HS-5 (cell line): ENCODE measurements at places on chromosomes 3 and 15.
A peak's percentile ranks its signal among the peaks of the same experiment; 100 is the strongest.

DNA sequence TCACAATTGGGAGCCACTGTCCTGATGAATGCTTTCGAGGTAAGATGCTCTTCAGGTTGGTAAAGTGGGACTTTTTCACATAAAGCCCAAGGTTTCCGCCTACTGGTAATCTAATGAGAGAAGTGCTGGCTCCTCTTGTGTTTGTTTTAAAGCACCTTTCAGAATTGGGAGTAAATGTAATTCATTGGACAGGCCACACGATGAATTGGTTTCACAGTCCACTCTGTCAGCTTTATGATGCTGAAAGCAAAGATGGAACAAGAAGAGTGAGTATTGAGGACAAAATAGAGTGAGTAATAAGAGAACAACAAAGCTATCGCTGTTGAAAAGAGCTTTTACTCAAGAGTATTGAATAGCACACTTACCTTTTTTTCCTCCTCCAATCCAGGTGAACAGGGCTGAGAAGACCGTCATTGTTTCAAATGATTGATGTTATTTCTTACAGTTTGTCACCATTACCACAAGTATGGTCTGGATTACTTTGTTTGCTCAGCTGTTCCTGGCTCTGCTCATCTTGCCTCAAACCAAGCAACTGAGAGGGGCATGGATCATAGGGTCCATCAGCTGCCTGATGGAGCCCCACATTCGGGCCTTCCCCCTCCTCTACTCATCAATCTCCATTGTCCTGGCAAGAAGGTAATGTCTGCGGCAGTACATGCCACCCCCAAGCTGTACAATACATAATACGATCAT lies 136.1 kb upstream of the CNTN4 start:
- DNase-seq = no peak

DNA sequence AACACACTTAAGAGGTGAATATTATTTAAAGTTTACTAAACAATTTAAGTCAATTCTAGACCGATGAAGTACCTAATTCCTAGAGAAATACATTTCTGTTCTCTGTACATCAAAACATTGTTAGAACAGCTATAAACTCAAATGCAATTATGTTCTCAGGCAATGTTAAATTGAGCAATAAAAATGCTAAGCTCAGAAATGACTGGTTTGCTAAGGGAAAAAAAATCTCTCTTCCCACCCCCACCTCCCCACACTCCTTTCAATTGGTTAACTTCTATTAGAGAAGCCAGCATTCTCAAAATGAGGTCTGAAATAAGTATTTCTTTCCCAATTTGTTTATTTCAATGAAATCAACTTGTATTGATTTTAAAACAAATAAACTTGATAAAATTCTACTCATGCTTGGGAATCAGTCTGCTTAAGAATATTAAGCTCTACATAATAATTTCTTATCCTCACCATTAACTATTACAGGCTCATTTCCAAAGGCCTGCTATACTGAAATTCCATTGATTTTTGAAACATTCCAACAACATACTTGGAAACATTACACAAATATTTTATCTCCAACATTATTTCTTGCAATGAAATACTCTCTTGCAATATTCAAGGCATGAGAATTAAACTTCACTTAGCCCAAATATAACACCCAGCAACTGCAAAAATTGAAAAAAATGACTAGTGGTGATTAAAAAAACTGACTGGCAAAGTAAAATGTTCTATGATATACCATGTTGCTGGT lies 22.6 kb downstream of the TSPAN3 start:
- DNase-seq = no peak

- no peak for DNase-seq
Measured at GRCh38 chr3:180973543-180973942, 16.0 kb downstream of the DNAJC19 start.

DNA sequence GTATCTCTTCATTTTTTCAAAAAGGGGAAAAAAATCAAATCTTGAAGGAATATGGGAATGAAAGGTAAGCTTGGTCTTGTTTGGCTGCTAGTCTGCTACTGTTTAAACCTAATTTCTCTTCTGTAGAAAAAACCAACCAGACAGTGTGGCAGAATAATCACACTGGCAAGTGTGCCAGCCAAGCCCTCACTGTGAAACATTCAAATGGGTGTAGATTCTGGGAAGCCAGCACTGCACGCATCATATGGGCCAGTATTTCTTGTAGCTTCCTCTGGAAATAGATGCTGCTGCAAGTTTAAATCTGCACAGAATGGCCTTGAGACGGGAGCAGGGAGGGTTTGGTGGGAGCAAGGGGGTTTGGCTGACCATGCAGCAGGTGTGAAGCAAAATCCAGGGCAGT lies 62.1 kb downstream of the POMGNT2 start:
- DNase-seq = no peak

DNA sequence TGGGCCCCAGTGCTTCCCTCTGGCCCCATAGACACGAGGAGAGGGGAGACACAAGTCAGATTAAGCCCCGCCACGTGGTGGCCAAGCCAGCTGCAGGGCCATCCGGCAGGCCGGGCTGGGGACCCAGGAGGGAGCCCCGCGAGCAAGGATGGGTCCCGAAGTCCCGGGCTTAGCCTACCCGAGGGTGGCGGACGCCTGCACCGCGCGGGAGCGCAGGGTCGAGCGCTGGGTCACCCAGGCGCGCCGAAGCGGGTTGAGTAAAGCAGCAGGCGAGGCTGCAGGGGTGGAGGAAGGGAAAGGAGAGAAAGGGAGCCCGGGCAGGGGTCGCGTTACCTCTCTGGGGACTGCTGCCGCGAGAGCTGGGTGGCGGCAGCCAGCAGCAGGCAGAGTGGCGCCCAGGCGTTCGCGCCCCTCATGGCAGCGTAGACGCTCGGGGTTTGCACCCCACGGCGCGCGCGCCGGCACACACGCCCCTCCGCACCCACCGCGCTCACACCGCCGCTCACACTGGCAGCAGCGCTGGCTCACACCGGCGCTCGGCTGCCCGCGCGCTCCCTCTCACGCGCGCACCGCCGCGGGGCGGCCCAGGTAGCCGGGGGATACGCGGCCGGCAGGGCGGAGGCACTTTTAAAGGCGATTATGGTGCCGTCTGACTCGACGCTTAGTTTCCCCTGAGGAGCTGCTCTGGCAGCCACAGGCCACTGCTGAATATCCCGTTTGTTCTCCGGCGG lies at the start of gene PCOLCE2:
Gene PCOLCE2 (minus strand): TSS at position 603 of the 731 bp plus-strand sequence. CDS start 187 bp downstream, at position 416.
- DNase-seq = peak; percentile 9

DNA sequence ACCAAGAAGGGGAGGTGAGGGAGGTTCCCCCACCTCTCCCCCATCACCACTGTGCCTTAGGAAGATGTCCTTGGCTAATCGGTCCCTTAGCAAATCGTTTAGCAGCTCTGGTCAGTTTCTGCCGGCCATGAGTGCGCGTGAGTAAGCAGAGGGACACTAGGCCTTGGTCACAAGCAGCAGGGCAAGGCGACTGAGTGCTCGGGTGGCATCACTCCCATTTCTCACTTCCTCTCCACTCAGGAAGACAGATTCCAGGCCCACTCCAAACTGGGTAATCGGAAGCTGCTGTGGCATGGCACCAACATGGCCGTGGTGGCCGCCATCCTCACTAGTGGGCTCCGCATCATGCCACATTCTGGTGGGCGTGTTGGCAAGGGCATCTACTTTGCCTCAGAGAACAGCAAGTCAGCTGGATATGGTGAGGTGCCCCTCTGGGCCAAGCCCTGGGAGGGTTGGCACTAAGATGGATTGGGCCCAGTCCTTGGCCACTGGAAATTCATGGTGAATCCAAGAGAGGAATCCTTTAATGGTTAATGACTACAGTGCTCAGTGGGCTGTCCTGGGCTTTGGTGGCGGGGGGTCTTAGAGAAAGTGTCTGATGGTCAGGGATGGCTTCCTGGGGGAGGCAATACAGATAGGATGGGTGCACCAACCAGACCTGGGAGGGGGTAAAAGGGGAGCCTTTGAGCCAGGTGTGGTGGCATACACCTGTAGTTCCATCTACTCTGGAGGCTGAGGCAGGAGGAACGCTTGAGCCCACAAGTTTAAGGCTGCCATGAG lies 4.0 kb downstream of the PARP3 start:
- no peak for DNase-seq

DNA sequence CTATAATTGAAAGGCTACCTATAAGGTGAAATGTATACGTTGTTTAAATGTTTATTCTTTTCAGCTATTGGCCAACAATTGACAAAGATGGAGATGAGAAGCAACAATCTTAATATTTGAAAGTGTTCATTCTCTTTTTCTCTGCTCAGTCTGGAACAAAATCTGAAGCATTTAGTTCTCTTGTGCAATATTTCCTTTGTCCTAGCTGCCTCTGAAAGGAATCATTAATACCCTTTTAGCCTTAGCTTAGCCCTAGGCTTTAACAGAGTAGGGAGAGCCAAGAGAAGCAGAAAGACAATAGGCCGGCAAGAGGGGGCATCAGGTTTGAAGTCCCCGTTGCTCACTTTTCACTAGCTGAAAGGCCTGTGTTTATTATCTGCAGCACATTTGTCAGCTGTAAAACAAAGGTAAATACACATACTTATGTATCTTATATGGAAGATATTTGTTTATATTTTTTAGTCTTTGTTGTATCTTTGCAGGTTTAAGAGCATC lies 422.5 kb upstream of the SEMA6D start:
- no peak for DNase-seq

DNA sequence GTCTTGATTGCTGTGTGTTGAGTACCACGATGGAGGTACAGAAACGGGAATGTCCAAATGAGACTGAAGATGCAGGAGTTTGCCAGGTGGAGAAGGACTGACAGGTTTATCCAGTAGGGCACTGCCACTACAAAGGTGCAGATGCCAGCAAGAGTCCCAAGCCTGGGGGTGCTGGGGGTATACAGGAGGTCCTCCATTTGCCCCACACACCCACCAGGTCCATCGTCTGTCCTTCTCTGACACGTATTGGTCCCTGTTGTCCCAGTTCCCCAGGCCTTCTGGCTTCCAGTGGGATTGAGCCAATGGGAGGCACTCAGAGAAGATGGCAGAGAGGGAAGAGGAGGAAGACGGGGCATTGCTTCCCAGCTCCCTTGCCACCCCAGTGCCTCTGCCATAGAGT lies 6.6 kb downstream of the HAPLN3 start:
- DNase-seq = no peak

DNA sequence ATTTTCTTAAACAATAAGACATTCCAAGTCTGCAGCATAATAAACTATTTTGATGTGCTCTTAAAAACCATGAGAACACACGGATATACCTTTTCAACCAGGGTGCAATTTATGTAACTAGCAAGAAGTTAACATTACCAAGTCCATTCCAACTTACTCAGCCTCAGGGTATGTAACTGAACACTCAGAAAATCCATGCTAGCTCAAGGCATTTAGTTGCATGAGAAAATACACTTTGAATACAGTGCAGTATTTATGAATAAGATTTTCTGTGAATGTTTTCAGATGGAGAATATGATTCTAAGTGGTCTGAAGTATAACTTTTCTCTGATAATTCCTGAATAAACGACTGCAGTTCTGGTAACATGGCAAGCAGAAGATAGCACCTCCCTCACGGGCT lies 124.3 kb downstream of the SNRK start:
- no peak for DNase-seq

DNA sequence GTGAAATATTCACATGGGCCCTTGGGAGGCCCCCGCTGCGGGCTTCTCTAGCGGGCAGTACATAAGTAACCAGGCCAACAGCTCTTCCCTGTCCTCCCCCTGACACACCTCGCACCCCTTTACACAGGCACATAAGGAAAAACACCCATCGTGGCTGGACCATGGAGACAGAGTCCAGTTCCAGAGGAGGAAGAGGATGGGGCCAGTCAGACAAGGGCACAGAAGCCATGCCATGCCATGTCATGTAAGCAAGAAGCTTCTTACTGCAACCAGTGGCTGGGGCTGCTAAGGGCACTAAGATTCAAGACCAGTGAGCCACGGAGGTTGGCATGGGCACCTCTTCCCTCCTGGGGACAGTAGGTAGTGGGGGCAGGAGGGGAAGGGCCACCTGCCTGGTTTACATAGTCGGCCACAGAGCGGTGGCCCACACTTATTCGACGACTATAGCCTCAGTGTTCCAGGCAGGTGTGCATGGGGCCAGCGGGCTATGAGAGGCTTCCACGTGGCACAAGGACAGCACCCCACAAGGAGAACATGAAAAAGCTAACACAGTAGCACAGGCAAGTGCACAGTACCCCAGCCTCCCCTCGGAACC lies 5.7 kb upstream of the CYP11A1 start:
- no peak for DNase-seq

DNA sequence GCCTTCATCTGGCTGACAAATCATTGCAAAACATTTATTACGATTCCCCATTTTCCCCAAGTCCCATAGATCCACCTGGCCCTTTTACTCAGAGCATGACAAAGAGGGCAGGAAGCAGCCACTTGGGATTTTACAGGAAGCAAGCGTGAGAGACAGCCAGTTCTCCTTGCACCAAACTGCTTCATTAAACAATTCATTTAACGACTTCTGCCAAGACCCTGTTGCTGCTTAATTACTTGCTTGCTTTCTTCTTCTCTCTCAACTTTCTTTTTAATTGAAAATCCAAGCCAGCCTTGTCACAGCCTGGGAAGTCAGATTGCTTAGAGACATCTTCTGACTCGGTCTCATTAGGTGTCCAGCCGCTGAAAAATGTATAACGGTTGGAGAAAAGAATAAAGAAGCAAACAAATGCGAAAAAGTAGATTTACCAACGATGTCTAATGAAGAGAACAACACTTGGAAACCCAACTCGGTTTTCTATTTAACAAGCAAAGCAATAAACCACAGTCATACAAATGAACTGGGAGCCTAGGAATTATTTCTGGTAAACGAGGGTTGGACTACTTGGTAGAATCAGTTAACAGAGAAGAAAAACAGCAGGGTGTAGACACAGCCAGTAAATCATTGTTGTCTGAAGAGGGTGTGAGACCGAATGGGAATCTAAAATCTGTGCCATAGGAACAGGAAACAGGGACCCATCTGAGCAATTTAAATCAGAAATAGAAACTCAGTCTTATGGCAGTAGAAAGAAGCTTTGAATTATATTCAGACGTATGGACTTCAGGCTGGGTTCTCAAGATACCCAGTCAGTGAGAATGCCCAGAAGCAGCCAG lies 298.3 kb downstream of the LRRC3B start:
- no peak for DNase-seq

- no peak for DNase-seq
Measured at GRCh38 chr15:80891006-80891405, 98.6 kb downstream of the MESD start.

DNA sequence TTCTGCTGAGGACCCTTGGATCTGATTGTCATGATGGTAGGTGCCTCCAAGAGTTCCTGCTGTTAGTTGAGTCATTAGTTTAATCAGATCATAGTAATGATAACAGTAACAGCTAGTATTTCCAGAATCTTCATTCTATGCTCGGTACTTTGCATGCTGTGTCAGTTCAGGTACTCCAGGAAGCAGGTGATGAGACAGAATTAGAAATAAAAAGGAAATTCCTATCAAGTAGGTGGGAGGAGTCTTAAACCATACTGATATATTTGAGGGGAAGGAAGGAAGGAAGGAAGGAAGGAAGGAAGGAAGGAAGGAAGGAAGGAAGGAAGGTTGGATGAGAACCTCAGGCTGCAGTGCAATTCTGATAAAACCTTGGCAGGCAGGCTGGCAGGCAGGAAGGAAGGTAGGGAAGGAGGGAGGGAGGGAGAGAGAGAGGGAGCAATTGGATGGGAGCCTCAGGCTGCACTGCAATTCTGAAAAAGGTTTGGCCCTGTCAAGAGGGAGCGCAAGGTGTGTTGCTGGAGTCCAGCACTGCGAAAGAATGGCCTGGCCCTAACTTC lies 148.8 kb upstream of the NUDT16 start:
- no peak for DNase-seq
